Kasumi-1 (cell line): ENCODE measurements at places on chromosomes 13 and 19.
A peak's percentile ranks its signal among the peaks of the same experiment; 100 is the strongest.

DNA sequence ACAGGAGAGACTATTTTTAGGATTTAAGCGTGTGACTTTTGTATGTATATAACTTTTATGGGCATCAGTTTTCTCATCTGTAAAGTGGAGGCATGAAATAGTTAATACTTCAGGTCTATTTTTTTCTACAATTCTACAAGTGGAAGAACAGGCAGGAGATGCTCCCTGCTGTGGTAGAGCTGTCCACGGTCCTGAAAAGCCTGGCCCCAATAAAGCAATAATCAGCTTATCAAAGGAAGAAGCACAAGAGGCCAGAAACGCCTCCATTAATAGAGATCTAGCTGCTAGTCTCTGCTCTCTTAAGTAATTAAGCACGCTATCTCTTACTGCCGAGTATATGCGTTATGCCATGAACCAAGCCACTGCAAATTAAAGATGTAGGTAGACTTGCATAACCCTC lies 28.0 kb upstream of the WASF3 start:
- peak; percentile 29 for DNase-seq

DNA sequence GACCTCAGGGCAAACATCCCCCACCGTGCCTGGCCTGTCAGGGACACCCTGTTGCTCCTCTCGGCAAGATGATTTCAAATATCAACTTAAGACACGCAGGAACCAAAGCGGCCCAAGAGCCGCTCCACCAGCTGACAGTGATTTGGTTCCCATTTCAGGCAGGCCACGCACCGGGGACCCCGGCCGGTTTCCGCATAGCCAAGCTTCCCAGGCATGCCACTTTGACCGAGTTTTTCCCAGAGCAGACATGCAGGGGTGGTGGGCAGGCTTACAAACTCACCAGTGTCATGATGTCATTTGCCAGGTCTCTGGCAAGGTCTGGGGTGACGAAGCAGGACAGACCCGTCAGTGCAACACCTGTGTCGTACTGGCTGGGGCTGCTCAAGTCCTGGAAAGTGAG lies 19.2 kb downstream of the AP3D1 start:
- DNase-seq: no peak

- no peak for DNase-seq
These were observed 192.8 kb downstream of the GGACT start for GRCh38 chr13:100395698-100396373.

DNA sequence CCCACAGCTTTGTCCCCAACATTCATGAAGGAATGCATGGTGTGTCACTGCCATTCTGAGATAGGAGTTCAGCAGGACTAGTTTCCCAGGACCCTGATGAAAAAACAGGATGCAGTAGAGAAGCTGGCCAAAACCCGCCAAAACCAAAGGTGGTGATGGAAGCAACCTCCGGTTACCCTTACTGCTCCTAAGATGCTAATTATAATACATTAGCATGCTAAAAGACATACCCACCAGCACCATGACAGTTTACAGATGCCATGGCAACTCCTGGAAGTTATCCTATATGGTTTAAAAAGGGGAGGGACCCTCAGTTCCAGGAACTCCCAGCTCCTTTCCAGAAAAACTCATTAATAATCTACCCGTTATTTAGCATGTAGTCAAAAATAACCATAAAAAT lies 59.9 kb upstream of the KCTD15 start:
- DNase-seq: no peak

GRCh38 chr13:67117010-67117550 lies 113.1 kb downstream of the PCDH9 start:
- DNase-seq: no peak

GRCh38 chr13:67351909-67352308 lies 121.8 kb upstream of the PCDH9 start:
- no peak for DNase-seq

DNA sequence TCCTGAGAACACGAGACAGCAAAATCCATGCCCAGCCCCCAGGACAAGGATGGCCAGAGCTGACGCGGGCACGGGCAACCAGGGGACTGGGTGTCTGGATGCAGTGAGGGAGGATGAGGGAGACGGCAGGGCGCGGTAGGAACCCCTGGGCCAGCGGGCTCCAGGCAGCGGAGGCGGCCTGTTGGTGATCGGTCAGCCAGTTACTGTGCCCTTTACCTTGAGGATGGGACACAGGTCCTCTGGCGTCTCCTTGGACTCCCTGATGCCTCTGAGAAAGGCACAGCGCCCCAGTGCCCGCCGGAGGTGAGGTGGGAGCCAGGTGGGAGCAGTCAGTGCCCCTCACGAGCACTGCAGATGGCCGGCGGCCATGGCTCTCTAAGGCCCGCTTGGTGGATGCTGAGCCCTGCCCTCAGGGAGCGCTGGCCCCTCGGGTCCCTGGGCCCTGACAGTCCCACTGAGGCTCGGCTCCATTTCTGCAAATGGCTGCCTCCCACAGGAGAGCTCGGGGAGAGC lies 31.2 kb downstream of the C13orf46 start:
- no peak for DNase-seq

GRCh38 chr19:50932690-50933083 lies 20.2 kb downstream of the KLK5 start:
- no peak for DNase-seq

DNA sequence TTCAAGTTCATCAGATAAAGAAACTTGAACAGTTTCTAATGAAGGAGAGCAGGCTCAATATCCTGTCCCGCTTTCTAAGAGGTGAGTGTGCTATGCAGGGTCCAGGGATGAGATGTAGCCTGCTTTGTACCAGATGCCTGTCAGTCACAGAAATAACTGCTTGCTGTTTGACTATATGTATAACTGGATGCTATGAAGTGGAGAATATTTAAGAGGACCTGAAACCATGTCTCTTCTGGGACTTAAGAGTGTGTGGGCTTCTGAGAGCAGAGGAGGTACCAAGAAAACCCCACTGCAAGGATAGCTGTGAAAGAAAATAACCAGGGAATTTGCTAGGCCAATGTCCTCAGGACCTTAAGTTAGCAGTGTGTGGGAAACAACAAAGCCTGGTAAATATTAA lies 246.3 kb upstream of the RFC3 start:
- no peak for DNase-seq

DNA sequence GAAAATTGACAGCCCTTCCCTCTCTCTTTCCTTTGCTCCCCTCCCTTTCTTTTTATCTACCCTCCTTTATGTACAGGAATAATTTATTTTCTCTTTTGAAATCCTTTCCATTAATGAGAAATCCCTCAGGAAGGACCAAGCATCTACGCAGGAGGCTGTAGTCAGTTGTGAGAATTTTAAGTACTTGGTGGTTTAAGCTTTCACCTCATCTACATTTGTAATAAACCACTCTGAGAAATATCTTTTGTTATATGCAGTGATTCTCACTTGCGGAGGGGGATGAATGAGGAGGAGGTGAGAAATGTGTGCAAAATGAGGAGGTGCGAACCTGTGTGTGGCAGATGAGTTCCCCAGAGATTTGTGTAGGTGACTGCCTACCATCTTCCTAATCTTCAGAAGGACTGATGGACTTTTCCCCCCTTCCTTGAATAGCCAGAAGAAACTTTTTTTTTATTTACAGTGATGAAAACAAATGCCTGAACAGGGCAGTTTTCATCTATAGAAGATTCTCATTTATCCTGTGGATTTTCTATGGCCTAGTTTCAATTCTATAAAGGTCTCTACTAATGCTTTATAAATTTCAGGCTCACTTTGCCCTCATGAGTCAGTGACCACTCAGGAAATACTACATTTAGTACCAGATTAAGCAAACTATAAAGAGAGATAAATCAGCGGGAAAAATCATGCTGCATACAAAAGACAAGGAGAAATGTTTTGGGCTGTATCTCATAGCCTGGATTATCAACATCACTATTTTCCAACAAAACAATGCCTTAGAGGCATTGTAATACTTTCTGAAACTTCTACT lies 118.3 kb downstream of the LHFPL6 start:
- no peak for DNase-seq

- DNase-seq: no peak
These were observed 5.3 kb downstream of the VWA8 start for GRCh38 chr13:41955605-41956004.

GRCh38 chr13:96454466-96454865 lies 364.6 kb downstream of the HS6ST3 start:
- DNase-seq: no peak

- no peak for DNase-seq
These were observed at the start of gene SPIB for GRCh38 chr19:50418176-50419021. TSS of gene SPIB (plus strand) at chr19:50418938. CDS start at chr19:50418963, 25 bp downstream.

GRCh38 chr19:3450796-3451411 lies 29.4 kb downstream of the SMIM24 start:
- peak; percentile 24 for DNase-seq

DNA sequence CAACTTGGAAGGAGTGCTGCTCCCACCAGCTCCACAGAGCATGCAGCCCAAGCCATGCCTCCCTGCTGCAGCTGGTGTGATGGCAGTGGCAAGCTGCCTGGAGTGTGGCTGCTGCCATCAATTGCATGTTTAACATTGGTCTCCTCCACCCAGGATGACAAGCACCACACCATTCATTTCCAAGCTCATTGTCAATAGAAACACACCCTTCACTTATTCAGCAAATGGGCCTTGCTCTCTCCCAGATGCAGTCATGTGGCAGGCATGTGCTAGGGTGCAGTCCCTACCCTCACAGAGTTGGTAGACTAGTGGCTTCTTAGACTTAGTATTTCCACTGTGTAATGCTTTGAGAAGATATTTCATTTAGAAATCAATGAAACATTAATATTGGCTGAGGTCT lies 70.8 kb upstream of the FGF14 start:
- DNase-seq: no peak

DNA sequence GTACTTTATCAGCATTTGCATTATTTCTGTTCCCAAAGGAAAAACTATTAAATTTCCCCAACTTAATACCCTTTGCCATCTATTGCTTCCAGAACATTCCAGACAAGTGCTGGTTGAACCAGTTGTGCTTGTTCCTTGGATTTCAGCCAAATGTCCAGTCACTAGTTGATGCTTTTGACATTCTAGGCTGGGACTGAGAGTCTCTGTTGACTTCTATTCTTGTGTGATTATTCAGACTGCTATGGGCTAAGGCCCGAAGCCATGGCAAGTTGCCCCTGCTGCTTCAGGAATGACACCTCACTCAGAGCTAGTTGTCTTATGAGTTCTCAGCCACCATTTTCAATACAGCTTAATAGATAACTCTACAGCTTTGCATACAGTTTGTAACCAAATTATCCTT lies 458.1 kb upstream of the ARGLU1 start:
- DNase-seq: no peak

DNA sequence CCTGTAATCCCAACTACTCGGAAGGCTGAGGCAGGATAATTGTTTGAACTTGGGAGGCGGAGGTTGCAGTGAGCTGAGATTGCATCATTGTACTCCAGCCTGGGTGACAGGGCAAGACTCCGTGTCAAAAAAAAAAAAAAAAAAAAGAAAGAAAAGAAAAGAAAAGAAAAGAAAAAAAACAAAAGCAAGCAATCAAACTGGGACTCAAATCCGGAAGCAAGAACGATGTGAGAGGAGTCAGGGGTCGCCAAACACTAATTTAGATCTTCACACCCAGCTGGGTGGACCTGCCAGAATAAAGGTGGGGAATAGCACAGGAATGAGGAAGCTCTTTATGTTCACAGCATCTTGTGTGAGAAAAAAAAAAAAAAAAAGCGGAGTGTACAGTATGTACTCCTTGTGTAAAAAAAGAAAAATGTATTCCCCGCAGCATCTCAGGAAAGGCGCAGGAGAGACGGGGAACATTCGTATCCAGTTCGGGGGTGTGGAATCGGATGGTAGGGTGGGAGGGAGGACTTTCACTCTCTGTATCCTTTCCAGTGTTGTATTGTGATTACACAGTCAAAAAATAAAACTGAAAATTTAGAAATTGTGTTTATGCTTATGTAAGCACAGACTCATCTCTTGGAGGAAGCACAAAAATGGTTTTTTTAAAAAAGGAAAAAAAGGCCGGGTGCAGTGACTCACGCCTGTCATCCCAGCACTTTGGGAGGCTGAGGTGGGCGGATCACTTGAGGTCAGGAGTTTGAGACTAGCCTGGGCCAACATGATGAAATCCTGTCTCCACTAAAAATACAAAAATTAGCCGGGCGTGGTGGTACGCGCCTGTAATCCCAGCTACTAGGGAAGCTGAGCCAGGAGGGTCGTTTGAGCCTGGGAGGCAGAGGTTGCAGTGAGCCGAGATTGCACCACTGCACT lies 7.6 kb downstream of the DNAJB1 start:
- DNase-seq: peak; percentile 33

GRCh38 chr13:78770601-78771000 lies 111.6 kb upstream of the OBI1 start:
- DNase-seq: peak; percentile 8

DNA sequence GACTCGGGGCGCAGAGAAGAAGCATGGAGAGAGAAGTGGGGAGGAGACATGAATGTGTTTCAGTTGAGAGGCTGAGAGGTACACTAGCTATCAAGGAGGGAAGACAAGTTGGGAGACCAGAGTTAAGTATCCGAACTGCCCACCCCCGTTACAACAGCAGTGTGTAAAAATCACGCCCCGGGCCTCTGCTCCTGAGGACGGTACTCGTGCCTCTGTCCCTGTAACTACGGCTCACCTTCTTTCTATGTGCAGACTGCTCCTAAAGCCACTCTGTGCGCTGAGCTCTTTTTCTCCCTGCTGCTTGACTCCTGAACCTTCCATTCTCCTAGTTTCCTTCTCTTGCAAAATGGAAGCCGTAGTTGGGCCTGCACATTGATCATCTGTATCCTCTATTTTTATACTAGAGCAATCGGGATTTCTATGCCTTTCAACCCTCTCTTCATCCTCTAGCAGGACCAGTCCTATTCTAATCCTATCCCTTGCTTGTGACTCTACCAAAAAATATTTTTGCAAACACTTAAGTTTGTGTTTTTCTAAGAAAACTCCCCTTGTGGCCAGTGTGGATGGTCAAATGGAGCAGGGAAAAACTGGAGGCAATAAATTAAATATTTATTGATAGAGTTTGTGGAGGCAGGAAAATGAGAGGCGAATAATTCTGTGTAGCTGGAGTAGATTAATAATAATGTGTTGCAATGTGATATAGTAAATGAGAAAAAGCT lies 569 bp downstream of the POLR1D start:
- no peak for DNase-seq

- DNase-seq: no peak
These were observed 151.0 kb upstream of the RXFP2 start for GRCh38 chr13:31588316-31588715.

DNA sequence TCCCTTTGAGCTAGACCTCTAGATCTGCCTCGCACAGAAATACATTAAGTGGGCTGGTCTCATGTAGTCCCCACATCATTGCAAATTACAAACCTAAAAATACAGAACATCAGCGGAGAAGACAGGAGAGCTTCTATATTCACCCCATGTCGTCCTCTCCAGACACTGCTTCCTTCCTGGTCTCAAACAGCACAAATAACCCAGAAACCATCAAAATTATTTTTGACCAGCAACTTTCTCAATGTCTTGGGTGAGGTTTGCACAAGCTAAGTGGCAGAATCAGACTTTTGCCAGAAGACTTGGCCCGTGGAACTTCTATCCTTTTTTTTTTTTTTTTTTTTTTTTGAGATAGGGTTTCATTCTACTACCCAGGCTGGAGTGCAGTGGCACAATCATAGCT lies 28.2 kb downstream of the CLEC17A start:
- DNase-seq: peak; percentile 26

- DNase-seq: no peak
These were observed 181.9 kb downstream of the PCDH9 start for GRCh38 chr13:67048084-67048820.

GRCh38 chr13:42153199-42154113 lies 105.0 kb downstream of the DGKH start:
- no peak for DNase-seq

- no peak for DNase-seq
These were observed 211.5 kb downstream of the KLF12 start for GRCh38 chr13:73922493-73923393.
